NCI-H2227 treated with DMSO at 0.1 percent for 48 hours (cell line): ENCODE measurements at places on chromosomes 12 and 14.

DNA sequence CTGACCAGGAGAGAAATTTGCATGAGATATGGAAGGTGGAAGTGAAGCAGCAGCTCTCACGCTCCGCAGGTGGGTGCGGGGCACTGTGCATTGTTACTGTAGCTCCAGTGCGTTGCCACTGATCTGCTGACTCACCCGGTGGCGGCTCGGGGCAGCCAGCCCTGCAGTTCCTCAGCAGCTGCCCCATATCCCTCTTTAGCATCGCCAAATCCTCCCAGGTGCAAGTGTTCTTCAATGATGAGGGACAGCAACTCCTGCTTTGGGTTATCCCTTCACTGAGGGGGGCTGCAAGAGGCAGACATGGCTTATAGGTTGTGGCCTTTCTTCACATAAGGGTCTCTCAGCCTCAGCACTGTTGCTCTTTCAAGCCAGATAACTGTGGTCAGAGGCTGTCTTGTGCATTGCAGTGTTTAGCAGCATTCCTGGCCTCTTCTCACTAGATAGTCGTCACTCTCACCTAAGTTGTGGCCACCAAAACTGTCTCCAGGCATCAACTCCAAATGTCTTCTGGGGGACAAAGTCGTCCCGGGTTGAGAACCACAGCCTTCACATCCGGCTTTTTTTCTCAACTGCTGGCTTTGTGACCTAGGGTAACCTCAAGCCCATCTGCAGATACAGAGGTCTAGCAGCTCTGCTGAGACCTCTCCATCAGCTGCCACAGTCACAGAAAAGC, 180.8 kb downstream of the EFCAB11 start:
- no peak for DNase-seq

- DNase-seq, result no peak
Observed at GRCh38 chr14:42224053-42224888, 617.6 kb downstream of the LRFN5 start.

DNA sequence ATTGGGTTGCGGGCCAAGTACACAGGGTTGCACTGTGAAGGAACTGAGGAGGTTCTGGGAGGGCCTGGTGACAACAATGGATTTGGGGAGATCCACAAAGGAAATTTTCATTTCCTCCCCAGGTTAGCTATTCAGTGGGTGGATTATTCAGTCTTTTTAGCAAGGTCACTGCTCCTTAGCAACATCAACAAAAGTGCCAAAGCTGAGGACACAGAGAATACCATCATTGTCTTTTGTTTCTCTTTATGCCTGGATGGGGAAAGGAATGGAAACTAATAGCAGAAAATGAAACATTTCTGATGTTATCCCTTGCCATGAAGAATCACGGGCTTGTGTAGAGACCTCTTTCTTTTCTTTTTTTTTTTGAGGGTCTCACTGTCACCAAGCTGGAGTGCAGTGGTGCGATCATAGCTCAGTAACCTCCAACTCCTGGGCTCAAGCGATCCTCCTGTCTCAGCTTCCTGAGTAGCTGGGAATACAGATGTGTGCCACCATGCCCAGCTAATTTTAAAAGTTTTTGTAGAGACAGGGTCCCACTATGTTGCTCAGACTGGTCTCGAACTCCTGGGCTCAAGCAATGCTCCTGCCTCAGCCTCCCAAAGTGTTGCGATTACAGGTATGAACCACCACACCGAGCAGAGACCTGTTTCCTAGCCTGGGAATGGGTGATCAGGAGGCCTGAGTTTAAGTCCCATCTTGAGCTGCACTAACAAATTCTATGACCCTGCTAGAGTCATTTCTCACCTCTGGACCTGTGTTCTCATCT, 6.5 kb downstream of the PPP1R3E start:
- no peak for DNase-seq

DNA sequence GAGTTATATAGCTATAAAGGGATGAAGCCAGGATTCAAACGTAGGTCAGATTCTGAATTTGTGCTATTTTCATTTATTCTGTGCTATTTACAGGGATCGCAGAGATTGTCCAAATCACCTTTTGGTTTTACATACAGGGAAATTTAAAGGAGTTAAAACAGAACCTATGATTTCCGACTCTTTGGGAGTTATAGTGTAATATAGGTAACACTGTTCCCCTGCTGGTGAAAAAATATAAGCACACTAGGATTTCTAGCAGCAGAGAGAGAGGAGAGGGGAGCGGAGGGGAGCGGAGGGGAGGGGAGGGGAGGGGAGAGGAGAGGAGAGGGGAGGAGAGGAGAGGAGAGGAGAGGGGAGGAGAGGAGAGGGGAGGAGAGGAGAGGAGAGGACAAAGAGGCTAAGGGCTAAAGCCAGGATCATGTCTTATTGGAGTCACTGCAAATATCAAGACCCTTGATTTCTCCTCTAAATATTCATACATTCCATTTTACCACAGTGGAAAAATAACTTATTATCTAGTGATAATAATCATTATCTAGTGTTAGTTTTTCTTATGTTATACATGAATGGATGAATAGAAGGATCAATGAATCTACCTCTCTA, 46.2 kb upstream of the KCNH5 start:
- DNase-seq, result no peak

DNA sequence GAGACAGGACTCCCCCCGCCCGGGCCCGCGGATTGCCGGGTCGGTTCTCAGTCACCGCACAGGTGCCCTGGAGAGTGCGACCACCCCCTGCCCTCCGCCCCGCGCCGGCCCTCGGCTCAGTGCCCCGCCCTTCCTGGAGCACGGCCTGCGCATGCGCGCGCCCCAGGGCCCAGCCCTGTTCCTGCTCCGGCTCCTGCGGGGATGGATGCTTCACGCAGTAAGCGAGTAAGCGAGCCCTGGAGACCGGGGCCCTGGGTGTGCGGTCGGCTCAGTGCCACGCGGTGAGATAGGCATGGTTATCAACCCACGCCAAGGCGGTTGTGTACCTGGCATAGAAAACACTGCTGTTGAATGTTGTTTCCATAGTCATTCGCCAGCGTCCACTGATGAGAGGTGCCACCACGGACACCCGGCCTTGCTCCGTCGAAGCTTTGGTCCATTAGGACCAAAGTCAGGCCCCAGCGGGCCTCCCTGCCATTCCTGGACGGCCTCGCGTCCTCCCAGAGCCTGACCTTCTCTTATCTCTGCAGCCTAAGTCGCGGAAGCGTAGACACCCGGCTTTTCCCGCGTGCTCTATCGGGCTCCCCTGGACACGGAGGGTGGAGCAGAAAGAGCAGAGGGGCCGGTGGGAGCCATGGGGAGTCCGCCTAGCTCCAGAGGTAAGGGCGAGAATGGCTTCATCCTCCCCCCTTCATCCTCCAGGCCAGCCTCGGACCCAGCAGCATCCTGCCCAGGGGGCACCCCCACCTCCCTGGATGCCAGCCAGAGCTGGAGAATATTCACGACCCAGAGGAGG, 90.6 kb downstream of the PAPOLA start:
- DNase-seq, result no peak

DNA sequence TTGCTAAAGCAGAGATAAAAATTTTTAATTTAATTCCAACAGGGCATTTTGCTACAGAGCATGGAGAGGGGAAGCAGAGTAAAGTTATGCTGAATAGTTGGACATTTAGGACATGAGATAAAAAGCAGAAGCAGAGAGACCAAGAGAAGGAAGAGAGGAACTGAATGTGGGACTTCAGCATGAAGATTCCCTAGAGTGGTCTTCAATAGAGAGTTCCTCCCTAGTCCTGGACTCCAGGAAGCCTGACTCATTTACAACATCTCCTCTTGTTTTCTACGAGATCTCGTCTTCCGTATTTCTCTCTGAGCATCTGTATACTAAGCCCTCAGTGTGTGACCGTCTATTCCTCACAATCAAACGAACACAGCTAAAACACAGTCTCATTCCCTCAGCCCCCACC, 35.2 kb upstream of the IFT81 start:
- DNase-seq, result no peak

DNA sequence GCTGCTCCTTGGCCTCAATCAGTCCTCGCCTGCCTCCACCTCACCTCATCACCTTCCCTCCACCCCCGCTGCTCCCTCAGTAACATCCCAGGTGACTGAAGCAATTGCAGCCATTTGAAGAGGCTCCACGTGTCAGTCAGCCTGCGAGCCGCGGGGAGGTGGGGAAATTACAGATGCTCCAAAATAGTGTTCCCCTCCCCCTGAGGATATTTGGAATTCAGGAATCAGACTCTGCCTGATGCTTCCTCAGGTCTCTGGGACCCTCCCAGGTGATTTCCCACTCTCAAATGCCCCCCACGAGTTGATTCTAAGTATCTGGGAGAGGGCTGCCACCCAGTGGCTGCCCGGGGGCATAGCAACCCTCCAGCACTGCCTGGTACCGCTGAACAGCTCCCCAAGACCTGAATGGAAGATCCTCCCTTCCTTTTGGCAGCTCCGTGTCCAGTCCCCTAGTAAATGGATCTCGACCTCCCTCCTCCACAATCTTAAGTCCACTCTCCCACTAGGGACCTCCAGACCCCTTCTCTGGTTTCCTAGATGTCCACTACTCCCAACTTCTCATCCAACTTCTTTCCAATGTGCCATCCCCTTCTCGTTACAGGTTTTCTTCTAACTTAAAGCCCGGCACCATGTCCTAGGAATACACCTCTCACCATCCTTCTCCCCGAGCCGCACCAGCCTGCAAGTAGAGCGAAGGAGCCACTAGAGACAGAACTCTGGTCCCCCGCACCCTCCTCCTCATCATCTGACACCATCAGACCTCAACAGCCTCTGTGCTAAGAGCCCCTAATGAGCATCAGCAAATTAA, 1.4 kb upstream of the ASIC1 start:
- peak; percentile 23 for DNase-seq

GRCh38 chr12:95953000-95953399, 9.9 kb downstream of the AMDHD1 start:
- no peak for DNase-seq

- DNase-seq, result no peak
Observed at GRCh38 chr14:32692441-32692840, 246.2 kb upstream of the NPAS3 start.

GRCh38 chr14:60495946-60496345, 10.1 kb upstream of the C14orf39 start:
- DNase-seq, result no peak

GRCh38 chr12:18752280-18752920, 14.5 kb downstream of the CAPZA3 start:
- no peak for DNase-seq

GRCh38 chr12:58368001-58368400, 426.6 kb downstream of the ATP23 start:
- no peak for DNase-seq

DNA sequence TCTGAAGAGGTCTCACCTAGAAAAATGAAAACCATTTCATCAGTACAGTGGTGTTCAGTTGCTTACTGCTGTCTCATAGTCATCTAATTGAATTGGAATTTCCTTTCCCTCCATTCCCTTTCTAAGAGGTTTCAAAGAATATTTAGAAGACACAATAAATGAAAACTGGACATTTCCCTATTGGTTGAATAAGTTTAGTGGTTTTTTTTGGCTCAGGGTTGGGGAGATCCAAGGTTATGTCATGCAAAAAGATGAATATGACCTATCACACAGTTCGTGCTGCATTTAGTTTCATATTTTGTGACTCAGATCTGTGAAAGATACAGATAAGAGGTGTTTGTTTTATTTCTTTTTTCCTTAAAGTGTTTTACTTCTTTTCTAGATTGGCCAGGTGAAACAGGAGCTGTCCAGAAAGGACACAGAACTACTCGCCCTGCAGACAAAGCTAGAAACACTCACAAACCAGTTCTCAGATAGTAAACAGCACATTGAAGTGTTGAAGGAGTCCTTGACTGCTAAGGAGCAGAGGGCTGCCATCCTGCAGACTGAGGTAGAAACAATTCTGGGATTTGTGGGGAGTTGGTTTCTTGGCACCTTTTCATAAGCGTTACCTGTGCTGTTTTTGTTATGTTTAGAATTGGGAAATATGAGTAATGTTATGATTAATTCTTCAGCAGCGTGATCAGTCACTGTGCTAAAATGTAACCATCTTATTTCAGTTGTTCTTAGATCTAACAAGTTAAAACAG, 124.6 kb downstream of the ERC1 start:
- DNase-seq, result no peak
